ENCODE measurements at places on chromosomes 2 and 18.

GRCh38 chr2:110702514-110703380 is 24.9 kb upstream of the BUB1 start:
- DNase-seq = no peak

- DNase-seq = no peak
These were observed 77.2 kb downstream of the PIGN start for GRCh38 chr18:62109676-62110075.

- DNase-seq = no peak
These were observed 505.5 kb upstream of the FAM98A start for GRCh38 chr2:34104601-34105000.

DNA sequence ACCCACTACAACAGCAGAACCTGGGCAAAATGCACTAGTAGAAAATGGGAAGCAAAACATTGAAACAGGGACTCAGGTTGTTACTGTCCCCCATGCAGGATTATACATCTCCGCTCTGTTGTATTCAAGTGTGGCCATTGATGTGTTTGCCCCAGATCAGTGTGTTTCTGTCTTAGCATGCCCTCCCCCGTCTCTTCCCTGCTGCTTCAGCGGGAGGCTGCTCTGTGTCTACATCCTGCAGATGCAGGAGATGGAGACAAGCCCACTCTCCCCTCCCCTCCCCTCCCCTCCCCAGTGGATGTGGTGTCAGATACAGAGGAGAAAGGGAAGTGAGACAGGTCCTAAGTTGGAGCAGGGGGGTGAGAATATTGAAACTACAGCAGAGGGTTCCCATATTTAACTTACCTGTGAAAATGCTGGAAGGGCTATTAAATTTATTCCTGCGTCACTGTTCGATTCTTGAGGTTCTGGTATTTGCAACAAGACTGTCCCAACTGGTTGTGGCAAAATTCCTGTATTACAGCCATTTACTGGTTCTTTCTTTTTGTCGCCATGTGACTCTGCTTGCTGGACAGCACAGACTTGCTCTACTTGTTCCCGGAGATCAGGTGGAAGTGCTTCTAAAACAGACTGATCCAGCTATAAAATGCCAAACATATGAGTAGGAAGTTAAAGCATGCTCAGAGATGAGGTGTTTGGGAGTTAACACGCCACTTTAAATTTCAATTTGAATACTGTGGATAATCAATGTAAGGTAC is 67.0 kb downstream of the EIF5B start:
- no peak for DNase-seq

- DNase-seq = no peak
These were observed 192.5 kb upstream of the FOSL2 start for GRCh38 chr2:28199995-28200679.

DNA sequence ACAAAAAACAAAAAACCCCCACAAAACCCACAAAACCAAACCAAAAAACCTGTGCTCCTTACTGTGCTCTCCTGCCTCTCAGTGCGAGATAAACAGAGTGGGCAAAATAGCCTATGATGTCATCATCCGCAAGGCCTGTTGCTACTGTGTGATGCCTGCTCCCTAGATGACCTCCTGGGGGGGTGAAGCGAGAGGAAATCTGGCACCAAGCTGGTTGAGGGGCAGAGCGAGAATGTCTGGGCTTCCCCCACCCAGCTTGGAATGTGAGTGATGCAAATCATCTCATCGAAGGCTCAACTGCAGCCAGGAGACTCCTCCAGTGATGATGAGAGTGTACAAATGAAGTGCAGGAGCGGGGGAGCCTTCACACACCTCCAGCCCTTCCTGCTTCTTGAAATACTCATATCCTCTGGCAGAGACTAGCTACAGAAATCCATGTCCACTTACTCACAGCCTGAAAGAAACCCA is 57.7 kb upstream of the MAP4K3 start:
- DNase-seq = no peak

- no peak for DNase-seq
These were observed 61.2 kb upstream of the SLC39A10 start for GRCh38 chr2:195595825-195596224.

All from retina (tissue), 1 donor.